ENCODE measurements at places on chromosomes 5 and 9. TPM values are rescaled to one million over a fixed set of nuclear protein-coding genes. Genes with fewer than 3 reads are reported as not detected.

GRCh38 chr9:90204128-90204831 is 438.3 kb downstream of the DIRAS2 start:
- H3K27me3 ChIP-seq = no peaks in the 10 kb centered on the region
- H3K4me1 ChIP-seq = no peaks in the 10 kb centered on the region
- H3K27ac ChIP-seq = no peak overlapping the region
- no peak for DNase-seq

- no peak for DNase-seq
- no peak overlapping the region for H3K27ac ChIP-seq
- H3K36me3 ChIP-seq = no peaks in the 10 kb centered on the region
- H3K4me1 ChIP-seq = no peaks in the 10 kb centered on the region
- no peak overlapping the region for H3K4me3 ChIP-seq
Observed at GRCh38 chr5:76046741-76047140, 36.4 kb upstream of the SV2C start.

DNA sequence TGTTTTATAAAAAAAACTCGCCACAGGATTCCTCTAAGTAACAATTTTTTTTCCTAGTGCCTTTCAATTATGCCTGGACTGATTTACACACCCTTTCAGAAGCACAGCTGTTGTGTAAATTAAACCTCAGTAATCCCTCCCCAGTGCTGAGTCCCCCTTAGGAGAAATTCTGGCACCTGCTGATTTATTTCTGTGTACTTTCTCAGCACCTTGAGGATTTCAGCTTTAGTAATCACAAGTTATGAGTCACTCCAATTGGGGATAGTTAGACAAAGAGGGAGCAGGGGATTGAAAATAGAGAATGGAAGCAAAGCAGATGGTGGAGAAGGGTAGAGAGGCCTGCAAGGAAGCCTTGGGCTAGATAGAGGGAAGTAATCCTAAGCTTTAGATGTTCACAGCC is 171.7 kb downstream of the TTLL11 start:
- H3K4me1 ChIP-seq = no peaks in the 10 kb centered on the region
- H3K4me3 ChIP-seq = no peak overlapping the region
- DNase-seq = no peak

DNA sequence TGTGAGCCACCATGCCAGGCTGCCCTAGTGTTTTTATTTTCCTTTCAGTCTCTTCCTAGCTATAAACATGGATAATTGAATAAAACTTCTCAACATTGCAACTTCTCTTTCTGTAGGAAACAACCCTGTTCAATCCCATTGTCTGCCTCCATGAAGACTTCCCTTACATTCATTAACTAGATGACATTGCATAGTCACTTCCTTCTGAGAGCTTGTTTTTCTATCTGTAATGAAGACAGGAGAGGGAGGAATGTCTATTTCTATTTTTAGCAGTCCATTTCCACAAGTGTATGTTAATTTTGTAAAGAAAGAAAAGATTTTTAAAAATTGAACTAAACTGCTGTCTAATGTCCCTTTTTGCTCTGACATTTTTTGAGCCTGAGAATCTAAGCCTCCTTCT is 55.6 kb upstream of the MELK start:
- no peak overlapping the region for H3K27ac ChIP-seq
- H3K27me3 ChIP-seq = no peaks in the 10 kb centered on the region
- H3K36me3 ChIP-seq = no peaks in the 10 kb centered on the region

GRCh38 chr5:56319526-56320181 is 86.5 kb upstream of the ANKRD55 start:
- peak; percentile 28 for DNase-seq
- H3K36me3 ChIP-seq = no peaks in the 10 kb centered on the region
- peak overlapping the region; percentile 43 for H3K27ac ChIP-seq
- H3K4me3 ChIP-seq = no peak overlapping the region
- H3K4me1 ChIP-seq = no peaks in the 10 kb centered on the region

- DNase-seq = no peak
- H3K4me1 ChIP-seq = peaks cover 11% of the 10 kb centered on the region
- H3K27me3 ChIP-seq = no peaks in the 10 kb centered on the region
Observed at GRCh38 chr9:86356871-86357866, 3.0 kb upstream of the TUT7 start.

DNA sequence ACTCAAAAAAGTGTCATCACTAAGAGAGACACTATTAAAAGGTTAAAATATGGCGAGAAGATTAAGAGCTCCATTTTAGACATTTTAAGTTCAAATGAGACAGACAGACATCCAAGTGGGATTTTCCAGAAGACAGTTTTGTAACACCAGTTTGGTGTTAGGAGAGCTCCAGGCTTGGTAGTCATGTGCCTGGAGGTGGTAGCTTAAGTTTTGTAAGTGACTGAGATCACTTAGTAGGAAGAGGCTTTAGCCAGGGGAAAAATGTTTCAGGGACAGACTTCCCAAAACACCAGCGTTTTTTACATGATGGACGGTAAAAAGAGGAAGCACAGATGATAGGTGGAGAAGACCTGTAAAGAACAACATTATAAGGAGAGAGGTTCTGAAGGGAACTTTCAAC is 150.3 kb downstream of the GIN1 start:
- H3K27ac ChIP-seq = no peak overlapping the region
- no peaks in the 10 kb centered on the region for H3K36me3 ChIP-seq
- H3K4me3 ChIP-seq = no peak overlapping the region
- no peaks in the 10 kb centered on the region for H3K27me3 ChIP-seq
- no peak for DNase-seq
- no peaks in the 10 kb centered on the region for H3K4me1 ChIP-seq

DNA sequence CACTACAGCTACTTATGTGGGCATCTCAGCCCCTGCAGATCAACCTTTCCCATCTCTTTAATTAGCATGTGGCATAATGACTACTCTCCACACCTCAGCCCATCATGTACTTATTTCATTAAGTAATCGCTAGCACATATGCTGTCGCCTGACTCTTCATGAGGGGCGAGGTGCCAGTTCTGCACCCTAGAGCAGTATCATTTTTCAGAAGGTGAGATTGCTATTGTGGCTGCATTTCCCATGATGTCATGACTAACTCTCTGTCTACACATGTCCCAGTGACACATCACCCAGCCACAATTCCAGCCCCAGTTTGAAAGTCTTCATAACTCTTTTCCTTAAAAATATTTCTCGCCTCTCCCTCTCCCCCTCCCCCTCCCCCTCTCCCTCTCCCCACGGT is 7.6 kb upstream of the F2RL1 start:
- H3K36me3 ChIP-seq = no peaks in the 10 kb centered on the region
- no peak overlapping the region for H3K27ac ChIP-seq
- DNase-seq = no peak
- no peak overlapping the region for H3K4me3 ChIP-seq

DNA sequence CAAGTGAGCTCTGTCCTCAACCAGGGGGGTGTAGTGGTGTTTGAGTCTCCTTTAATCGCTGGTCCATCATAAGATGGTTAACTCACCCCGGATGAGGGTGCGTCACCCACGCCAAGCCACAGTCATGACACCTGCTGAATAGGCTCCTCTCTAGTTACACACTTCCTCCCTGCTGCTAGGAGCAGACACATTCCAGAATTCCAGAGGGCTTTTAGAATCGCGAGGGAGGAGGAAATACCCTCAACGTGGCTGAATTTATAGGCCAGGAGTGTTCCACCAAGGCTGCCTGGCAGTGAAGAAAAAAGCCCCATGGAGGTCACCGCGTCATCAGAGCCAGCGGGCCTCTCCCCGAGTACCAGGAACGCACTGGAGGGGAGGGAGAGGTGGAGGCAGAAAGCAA is 5.1 kb downstream of the GLRX start:
- DNase-seq = peak; percentile 45
- peaks cover 19% of the 10 kb centered on the region for H3K36me3 ChIP-seq
- H3K4me1 ChIP-seq = peaks cover 51% of the 10 kb centered on the region
- H3K4me3 ChIP-seq = no peak overlapping the region
- H3K27me3 ChIP-seq = no peaks in the 10 kb centered on the region

DNA sequence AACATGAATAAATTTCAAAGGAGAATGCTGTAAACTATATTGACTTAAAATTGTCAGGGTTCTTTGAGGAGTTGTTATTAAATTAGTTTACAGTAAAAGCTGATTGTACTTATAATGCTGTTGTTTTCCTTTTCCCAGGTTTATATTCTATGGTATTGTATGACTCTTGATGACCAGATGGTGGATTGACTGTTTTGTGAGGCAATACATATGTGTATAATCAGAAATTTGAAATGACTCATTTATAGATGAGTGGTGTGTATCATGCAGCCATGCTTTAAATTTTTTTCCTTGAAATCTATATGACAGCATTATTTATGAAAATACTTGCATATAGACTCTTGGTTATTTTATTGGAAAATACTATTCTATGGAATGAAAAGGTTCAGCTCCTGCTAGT is 195.3 kb downstream of the CNTLN start:
- H3K27ac ChIP-seq = no peak overlapping the region
- H3K27me3 ChIP-seq = no peaks in the 10 kb centered on the region
- no peak for DNase-seq
- no peak overlapping the region for H3K4me3 ChIP-seq
- H3K36me3 ChIP-seq = peaks cover 8% of the 10 kb centered on the region
- no peaks in the 10 kb centered on the region for H3K4me1 ChIP-seq

GRCh38 chr9:130806327-130806716 is 28.7 kb upstream of the ABL1 start:
- no peak overlapping the region for H3K4me3 ChIP-seq
- H3K4me1 ChIP-seq = no peaks in the 10 kb centered on the region
- DNase-seq = no peak
- H3K27me3 ChIP-seq = no peaks in the 10 kb centered on the region
- no peak overlapping the region for H3K27ac ChIP-seq

DNA sequence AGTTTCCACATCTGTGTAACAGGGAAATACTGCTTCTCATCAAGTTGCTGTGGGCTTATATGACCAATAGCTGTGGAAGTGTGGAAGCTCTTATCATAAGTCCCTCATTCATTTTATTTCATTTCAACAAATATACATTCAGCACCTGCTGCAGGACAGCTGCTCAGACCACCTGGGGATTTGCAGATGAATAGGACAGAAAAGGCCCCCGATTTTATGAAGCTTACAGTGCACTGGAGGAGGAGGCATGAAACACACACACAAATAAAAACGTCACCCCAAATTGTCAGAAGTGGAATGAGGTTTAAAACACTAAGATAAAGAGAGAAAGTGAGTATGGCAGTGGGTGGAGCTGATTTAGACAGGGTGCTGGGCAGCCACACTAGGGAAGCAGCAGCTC is 107.2 kb downstream of the DRD1 start:
- no peak overlapping the region for H3K27ac ChIP-seq
- H3K36me3 ChIP-seq = no peaks in the 10 kb centered on the region
- H3K27me3 ChIP-seq = no peaks in the 10 kb centered on the region
- H3K4me1 ChIP-seq = no peaks in the 10 kb centered on the region
- H3K4me3 ChIP-seq = no peak overlapping the region

DNA sequence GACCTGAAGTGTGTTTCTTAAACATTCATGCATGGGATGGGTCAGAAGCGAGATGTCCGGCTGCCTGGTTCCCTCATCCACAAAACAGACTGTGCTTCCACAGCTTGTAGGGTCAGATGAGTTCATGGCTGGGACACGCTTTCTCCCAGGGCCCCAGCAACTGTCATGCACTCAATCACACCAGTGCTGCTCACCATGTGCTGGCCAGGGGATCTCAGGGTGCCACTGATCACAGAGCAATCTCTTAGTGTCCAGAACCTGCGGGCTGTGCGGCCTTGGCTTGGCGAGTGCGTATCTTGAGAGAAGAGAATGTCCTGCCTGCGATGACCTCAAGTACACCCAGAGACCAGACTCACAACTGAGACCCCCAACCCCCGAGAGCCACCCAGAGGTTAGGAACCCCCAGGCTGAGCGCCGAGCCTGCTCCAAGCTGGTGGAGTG is 26.0 kb upstream of the FCN2 start:
- H3K36me3 ChIP-seq = no peaks in the 10 kb centered on the region
- H3K4me1 ChIP-seq = no peaks in the 10 kb centered on the region
- no peak overlapping the region for H3K27ac ChIP-seq
- no peak overlapping the region for H3K4me3 ChIP-seq
- DNase-seq = peak; percentile 15
- H3K27me3 ChIP-seq = no peaks in the 10 kb centered on the region

- H3K4me3 ChIP-seq = no peak overlapping the region
- no peaks in the 10 kb centered on the region for H3K4me1 ChIP-seq
- DNase-seq = no peak
- H3K36me3 ChIP-seq = no peaks in the 10 kb centered on the region
- H3K27me3 ChIP-seq = no peaks in the 10 kb centered on the region
Observed at GRCh38 chr5:16791036-16791705, 144.9 kb downstream of the MYO10 start.

GRCh38 chr9:20995616-20996015 is 35.8 kb downstream of the HACD4 start:
- no peak overlapping the region for H3K4me3 ChIP-seq
- peaks cover under 1% of the 10 kb centered on the region for H3K4me1 ChIP-seq
- H3K27me3 ChIP-seq = no peaks in the 10 kb centered on the region
- no peak for DNase-seq
- H3K27ac ChIP-seq = no peak overlapping the region

GRCh38 chr9:134962065-134962972 is 44.6 kb upstream of the FCN1 start:
- no peak for DNase-seq
- no peaks in the 10 kb centered on the region for H3K36me3 ChIP-seq
- no peaks in the 10 kb centered on the region for H3K27me3 ChIP-seq

DNA sequence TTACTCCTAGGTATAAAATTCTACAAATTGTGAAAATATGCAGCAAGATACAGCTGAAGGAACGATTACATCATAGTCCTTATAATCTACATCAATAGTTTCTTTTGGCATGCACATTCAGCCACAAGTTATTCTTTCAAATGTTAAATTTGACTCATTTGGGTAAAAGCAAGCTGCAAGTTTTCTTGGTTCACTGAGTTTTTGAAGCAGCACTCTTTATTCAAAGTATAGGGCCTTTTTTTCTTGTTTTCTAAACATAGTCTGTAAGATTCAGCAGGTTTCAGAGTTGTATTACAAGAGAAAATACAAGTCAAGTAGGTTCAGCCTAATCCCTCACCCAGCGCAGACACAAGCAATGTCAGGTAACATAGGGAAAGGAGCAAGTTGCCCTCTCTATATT is 981.5 kb downstream of the PTPRD start:
- no peak overlapping the region for H3K27ac ChIP-seq
- no peak for DNase-seq
- no peaks in the 10 kb centered on the region for H3K27me3 ChIP-seq
- no peaks in the 10 kb centered on the region for H3K36me3 ChIP-seq
- H3K4me3 ChIP-seq = no peak overlapping the region

Gene SQSTM1
- total RNA-seq = 604 TPM

Gene OR1J2
- total RNA-seq = not detected

Gene OGN
- total RNA-seq = 5.4 TPM

Gene RECK
- 8.4 TPM for total RNA-seq

Gene PKD2L2
- not detected for total RNA-seq

Gene SLF1
- total RNA-seq = 4.8 TPM

Gene LPAR1
- total RNA-seq = 18.2 TPM

Gene C5orf52
- total RNA-seq = not detected

Gene ATOSB
- total RNA-seq = 30.1 TPM
